SW 1271 (cell line): ENCODE measurements at places on chromosomes 12 and 14.

DNA sequence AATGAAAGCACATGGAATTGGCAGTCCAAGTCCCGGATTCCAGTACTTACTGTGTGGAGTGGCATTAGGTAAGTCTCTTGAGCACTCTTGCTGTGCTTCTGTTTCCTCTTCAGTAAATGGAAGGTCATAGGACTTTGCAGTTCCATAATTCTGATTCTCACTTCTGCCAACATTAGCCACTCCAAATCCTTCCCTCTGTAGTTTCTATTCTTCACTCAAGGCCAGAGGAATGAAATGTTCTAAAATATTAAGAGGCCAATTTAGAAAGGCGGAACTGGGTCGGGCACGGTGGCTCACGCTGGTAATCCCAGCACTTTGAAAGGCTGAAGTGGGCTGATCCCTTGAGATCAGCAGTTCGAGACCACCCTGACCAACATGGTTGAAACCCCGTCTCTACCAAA is 19.8 kb upstream of the SLC5A8 start:
- no peak for DNase-seq

- DNase-seq, result no peak
Measured at GRCh38 chr14:77580964-77581505, 35.4 kb downstream of the SPTLC2 start.

DNA sequence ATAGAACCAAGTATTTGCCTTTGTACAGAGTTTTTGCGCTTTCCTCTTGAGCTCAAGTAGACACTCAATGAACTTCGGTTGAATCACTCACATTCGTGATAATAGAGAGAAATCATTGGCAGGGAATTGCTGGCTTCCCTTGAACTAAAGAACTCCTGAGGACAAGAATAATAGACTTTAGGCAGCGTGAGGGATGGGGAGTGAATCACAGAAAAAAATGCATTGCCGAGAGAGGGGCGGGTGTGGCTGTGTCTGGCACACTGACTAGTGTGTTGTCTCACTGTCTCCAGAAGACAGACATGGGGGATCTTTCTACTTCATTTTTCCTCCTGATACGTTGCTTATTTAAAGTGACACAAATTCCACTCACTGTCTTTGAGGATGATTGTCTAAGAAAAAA is 805.2 kb downstream of the BCL11B start:
- no peak for DNase-seq

DNA sequence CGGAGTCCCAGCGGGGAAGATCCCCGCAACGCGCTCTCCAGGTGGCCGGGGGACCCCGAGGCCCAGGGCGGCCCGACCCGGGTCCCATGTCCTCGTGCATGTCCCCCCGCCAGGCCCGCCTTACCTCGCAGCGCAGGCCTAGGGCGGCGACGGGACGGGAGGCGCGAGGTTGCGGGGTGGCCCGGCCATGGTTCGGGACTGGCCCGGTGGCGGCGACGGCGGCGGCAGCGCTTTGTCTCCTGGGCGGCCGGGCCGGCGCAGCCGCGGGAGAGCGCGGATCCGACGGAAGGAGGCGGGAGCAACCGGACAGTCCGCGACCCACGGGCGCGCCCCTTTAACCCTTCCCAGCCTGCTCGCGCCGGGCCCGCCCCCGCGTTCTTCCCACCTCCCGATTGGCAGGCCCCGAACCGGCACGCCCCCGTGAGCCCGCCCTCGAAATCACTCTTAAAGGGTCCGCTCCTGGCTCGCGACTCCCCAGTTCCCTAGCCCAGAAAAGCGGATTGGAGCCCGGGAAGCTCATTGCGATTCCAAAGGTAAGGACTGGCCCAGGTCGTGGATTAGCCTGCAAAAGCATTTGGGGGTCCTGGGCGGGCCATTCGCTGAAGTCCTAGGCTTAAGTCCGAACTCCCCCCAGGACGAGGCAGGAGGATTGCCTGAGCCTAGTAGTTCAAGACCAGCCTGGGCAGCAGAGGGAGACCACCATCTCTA is at the start of gene PHETA1:
Gene PHETA1 (minus strand): TSS at position 308 of the 708 bp plus-strand sequence. CDS start 5,668 bp downstream, outside the sequence.
- DNase-seq, result peak; percentile 75

DNA sequence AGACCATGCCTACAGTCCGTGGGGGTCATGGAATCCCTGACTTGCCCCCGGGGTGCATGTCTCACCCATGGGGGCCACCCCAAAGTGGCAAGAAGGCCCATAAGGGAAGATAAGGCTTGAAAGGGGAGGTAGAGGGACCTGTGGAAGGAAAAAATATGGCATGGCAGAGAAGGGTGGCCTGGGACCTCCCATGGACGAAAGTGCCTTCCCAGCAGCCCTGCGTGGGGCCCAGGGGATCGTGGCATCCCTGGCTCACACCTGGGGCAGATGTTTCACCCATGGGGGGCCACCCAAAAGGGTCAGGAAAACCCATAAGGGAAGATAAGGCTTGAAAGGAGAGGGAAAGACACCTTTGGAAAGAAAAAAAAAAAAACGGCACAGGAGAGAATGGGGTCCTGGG is 264.6 kb downstream of the ALG10 start:
- DNase-seq, result no peak

GRCh38 chr14:50311337-50311971 is 575 bp downstream of the L2HGDH start:
- no peak for DNase-seq
